Myocyte (in vitro differentiated cells): ENCODE measurements at places on chromosomes 1 and 21.
A peak's percentile ranks its signal among the peaks of the same experiment; 100 is the strongest.

GRCh38 chr1:19454265-19455146, 30.8 kb downstream of the CAPZB start:
- DNase-seq, result no peak

DNA sequence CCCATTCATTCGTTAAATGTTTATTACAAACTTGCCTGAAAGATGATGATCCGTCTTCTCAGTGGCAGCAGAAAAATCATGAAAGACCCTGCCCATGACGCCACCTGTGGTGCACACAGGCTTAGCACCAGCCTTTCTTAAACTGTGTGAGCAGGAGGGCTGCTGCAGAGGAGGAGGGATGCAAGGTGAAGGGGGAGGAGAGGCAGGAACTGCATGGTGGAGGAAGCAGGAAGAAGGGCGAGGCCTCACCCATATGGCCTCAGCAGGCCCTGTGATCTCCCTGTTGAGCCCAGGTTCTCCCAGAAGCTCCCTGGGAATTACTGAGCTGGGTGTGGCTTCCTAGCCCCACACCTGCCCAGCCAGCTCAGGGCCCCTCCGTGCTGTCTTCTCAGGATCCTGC, 25.0 kb upstream of the RD3 start:
- DNase-seq, result no peak

DNA sequence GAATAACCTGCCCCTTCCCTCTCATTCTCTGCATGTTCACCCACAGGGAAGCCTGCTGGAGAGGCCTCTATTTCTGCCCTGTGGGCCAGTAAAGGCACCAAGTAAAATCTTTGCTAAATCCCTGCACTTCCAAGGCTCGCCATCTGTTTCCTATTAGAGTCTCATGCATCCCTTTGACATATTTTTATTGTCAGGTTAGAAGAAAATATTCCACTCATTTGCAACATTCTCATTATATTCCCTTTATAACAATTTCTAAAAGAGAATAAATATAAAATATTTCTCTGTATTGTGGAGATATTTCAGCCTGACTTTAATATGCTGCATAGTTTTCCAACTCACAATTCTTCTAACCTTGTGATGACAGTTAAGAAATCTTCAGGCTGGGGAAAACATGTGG, 340.4 kb upstream of the VAMP3 start:
- no peak for DNase-seq

- DNase-seq, result peak; percentile 36
These were observed 224.6 kb downstream of the FAF1 start for GRCh38 chr1:50735443-50735842.

DNA sequence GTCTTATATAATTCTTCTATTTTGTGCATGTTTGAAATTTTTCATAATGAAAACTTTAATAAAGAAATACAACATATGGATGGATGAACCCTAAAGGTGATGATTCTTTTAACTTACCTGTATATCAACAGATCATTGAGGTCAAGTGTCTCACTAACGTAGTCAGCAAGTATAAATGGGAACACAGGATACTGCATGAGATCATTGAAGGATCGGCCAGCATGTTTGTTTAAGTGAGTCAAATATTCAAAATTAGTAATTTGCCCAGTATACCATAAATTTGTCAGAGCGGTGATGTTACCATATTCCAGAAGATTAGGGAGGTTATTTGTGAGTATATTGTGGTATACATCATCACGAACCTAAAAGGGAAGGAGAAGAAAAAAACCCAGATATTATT, 71.0 kb upstream of the GNG4 start:
- no peak for DNase-seq

GRCh38 chr1:117613249-117613968, 7.6 kb downstream of the TENT5C start:
- DNase-seq, result peak; percentile 12
